ENCODE measurements at places on chromosomes 2 and 18. TPM values are rescaled to one million over a fixed set of nuclear protein-coding genes. Genes with fewer than 3 reads are reported as not detected.

ERICH2 gene
- total RNA-seq = 0.47 TPM

C2orf92 gene
- total RNA-seq = 20.0 TPM

SLC38A11 gene
- total RNA-seq = 0.59 TPM

DCC gene
- 1.0 TPM for total RNA-seq

SNORC gene
- 4.1 TPM for total RNA-seq

CPLX4 gene
- total RNA-seq = not detected

STPG4 gene
- total RNA-seq = not detected

MYO5B gene
- total RNA-seq = 15.6 TPM

SH3BP4 gene
- 44.1 TPM for total RNA-seq
